Activated T-helper 1 cell treated with anti-CD3 and anti-CD28 coated beads, Interleukin-12 subunit alpha, Interleukin-12 subunit beta, Interleukin-2, Interleukin-4 antibody, amounts not matched to agents 30 ng/mL and 10 ng/mL and 1 ng/mL, durations not matched to agents 14 hours and 24 hours and 36 hours (primary cell): ENCODE measurements at places on chromosomes 1 and 21. TPM values are rescaled to one million over a fixed set of nuclear protein-coding genes. Genes with fewer than 3 reads are reported as not detected.

The PTGER3 gene
- 1.3 and 1.4 TPM in 2 replicates for total RNA-seq

The RGS1 gene
- total RNA-seq, result 11.8 and 12.0 TPM in 2 replicates

The ITLN2 gene
- total RNA-seq, result not detected in 2 replicates

The S100A16 gene
- total RNA-seq, result not detected in 2 replicates

The MYOG gene
- total RNA-seq, result not detected in 2 replicates

The PRAMEF15 gene
- total RNA-seq, result not detected in 2 replicates

The NAV1 gene
- total RNA-seq, result 0.83 and 1.6 TPM in 2 replicates

The C4BPA gene
- total RNA-seq, result not detected in 2 replicates

The HPDL gene
- total RNA-seq, result 31.0 and 34.8 TPM in 2 replicates

The COL8A2 gene
- total RNA-seq, result 0.08 TPM in 1 of 2 replicates, not detected in the other

The SEMA6C gene
- total RNA-seq, result 3.6 and 4.3 TPM in 2 replicates

The LCE6A gene
- not detected in 2 replicates for total RNA-seq

The HAO2 gene
- total RNA-seq, result not detected in 2 replicates

The OR2T2 gene
- not detected in 2 replicates for total RNA-seq

The KHDRBS1 gene
- total RNA-seq, result 156 and 158 TPM in 2 replicates

The UBL4B gene
- not detected in 2 replicates for total RNA-seq

The TIE1 gene
- 0.36 and 0.64 TPM in 2 replicates for total RNA-seq

The NBL1 gene
- 53.0 and 55.5 TPM in 2 replicates for total RNA-seq
